Fibroblast of skin of abdomen (primary cell): ENCODE measurements at places on chromosomes 1 and 21.

- DNase-seq = no peak
Measured at GRCh38 chr1:36487906-36488305, 5.2 kb upstream of the CSF3R start.

- no peak for DNase-seq
Measured at GRCh38 chr1:57109247-57109646, 143.4 kb upstream of the C8B start.

DNA sequence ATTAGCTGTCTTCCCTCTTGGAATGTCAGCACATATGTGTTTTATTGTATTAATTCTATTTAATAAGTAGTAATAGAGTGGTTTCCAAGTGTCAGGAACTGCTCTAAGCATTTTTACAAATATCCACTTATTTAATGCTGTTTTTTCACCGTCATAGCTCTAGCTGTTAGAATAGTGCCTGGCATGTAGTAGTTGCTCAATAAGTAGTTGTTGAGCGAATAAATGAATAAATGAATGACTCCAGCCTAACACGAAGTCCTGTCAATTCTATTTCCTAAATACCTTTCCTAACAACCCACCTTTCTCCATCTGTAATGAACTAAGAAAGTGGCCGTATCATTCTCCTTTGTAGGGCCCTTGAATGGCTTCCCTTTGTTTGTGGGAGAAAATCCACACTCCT lies 312.5 kb downstream of the DISC1 start:
- no peak for DNase-seq

DNA sequence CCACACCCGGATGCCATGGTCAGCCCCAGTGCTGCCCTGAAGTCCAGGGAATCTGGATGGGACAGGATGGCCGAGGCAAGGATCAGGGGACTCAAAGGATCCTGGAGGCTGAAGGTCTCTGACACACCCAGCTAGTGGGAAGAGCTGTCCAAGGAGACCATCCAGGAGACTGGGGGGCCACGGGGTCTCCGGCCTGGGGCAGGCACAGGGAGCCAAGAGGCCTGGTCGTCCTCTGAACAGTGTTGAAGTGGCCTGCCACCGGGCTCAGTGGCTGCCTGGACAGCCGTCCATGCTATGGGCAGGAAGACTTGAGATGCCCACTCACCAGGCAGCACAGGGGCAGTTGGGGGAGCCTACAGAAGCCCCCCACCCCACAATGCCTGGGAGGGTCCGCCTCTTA lies 41.9 kb downstream of the MEGF6 start:
- DNase-seq = no peak

DNA sequence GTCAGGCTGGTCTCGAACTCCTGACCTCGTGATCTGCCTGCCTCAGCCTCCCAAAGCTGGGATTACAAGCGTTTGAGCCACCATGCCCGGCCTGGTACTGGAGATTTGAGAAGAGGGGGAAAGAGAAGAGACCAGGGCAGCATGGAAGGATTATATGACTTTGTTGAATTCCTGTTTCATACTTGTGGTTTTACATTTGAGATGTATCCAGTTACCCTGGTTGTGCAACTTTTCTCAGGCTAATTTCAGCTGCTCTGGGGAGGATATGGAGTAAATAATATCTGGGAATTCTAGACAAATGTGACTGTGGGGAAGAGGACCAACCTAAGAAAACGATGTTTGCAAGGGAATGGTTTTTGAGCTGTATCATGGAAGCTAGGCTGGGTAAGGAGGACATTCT lies 89.5 kb upstream of the GREM2 start:
- peak; percentile 89 for DNase-seq

- DNase-seq = no peak
Measured at GRCh38 chr1:228804640-228805413, 69.5 kb downstream of the RHOU start.

- DNase-seq = peak; percentile 45
Measured at GRCh38 chr1:185990565-185990964, 256.4 kb downstream of the HMCN1 start.

DNA sequence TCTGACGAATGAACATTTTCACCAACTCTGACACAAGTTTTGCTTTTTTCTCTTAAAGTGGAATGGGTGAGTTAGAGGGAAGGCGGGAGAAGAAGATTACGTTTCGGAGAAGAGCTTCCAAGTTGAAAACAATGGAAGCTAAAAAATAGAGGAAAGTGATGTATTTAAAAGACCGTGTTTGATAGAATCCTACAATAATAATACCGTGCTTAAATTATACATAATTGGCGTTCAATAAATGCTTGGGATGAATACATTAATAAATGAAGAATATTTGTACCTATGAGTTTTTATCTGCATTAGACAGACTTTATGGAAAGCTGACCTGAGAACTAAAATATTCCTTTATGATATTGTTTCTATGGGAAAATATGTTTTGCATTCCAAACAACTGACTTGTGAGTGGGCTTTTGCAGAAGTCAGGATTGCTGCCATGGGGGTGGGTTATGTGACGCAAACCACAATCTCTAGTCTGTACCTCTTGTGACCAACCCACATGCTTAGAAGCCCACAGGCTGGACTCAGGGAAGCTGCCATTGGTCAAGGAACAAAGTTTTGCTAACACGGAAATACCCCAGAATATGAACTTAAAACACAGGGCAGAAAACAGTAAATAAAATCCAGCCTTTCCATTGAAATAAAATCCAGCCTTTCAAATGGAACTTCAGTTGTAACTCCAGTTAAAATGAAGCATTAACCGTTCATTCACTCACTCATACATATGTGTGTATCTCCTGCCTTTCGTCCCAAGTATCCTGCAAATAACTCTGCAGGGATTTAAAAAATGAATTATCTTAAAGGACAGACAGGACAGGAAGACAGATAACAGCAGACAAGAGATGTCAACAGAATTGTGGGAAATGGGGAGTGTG lies 21.3 kb upstream of the ATF3 start:
- peak; percentile 67 for DNase-seq

DNA sequence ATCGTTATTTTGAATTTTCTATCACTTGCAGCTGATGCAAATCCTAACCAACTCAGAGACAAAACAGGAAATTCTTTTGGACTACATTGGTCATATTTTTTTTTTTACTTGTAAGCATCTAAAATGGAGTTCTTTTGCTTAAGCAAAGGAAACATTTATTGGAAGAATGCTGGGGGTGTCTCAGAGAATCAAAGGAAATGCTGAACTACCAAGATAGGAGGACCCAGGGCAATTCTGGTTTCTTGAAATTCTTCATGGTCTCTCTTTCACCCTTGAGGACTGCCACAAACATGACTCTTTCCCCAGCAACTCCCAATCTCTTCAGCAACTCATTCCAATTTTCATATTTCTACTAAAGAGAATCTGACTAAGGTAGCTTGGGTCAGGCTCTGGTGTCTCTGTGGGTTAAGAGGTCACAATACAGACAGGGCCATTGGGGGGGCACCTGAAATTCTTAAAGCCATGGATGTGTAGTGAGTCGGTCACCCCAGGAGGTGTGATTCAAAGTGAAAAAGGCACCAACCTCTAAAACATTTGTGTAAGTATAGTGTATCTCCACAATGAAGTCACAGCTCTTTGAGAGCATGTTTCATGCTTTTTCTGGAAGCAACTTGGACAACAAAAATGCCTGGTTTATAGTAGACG lies 171.1 kb upstream of the FGGY start:
- DNase-seq = peak; percentile 55

- DNase-seq = peak; percentile 7
Measured at GRCh38 chr1:22229379-22229778, 86.5 kb upstream of the WNT4 start.

GRCh38 chr1:95655321-95656020 lies 421.5 kb downstream of the RWDD3 start:
- DNase-seq = no peak

DNA sequence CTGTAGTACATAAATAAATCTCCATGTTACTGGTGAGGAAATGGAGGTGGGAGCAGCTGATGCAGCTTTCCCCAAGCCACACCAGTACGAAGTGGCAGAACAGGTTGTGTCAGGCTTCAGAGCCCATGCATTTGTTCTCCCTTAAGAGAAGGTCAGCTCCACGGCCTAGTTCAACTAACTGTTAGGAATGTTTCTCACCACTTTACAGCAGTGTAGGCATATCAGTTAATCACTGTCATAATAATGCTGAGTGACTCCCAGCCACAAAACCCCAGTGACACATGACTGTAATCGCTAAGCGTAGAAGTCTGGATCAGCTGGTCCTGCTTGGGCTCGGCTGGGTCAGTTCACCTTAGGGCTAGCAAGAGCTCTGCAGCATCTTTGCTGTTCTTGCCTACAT lies 90.4 kb downstream of the VPS26C start:
- DNase-seq = no peak

DNA sequence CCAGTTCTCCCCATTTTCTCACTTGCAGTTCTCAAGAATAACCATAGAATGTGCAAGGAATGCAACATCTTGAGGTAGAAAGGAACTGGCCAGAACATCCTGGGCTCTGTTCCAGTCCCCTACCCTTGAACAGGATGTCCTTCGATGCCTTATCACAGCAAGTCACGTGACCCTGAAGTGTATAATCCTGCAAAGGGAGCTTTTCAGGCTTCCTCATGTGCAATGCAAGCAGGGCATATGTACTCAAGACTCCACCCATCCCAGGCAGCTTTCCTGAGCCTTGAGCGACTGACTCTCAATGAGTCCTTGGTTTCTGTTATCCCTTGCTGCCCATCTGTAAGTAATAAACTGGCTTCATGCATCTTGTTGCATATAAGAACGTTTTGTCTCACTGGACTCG lies 311.0 kb downstream of the MRPL39 start:
- DNase-seq = no peak

DNA sequence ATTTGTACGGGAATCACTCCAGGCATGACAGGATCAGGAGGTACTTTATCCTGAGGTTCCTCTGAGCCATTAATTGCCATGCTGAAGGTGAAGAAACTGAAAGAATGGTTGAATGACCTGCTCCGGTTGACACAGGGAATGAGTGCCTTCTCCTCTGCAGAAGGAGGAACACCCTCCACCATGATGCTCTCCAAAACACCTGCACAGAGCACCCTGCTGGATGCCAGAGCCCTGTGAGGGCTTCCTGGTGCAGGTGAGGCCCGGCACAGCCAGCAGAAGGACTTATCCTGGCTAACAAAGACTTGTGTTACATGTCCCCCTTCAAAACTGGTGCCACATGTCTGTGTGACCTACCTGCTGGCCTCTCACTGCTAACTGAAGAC lies 14.3 kb upstream of the LBR start:
- no peak for DNase-seq

DNA sequence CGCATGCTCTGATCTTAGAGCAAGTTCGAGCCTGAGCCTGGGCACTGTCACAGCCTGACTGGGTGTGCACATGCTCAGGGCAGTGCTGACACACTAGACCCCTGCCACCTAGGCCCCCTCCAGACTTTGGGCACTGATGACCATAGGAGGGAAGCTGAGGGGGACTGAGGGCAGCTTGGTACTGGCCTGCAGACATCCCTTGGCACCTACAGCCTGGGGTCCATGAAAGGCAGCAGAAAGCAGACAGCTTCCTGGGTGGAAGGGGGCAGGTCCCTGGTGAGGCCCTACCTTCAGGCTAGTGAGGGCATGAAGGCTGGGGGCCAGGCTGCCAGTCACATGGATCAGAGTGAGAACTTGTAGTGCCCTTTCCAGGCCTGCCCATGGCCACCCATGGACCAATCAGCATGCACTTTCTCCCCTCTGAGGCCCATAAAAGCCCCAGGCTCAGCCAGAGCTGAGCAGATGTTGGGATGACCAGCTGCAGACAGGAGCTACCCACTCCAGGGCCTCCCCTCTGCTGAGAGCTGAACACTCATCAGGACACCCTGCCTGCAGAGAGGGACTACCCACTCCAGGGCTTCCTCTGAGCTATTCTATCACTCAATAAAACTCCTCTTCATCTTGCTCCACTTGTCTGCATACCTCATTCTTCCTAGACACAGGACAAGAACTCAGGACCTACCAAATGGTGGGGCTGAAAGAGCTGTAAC lies 680.8 kb downstream of the MATN1 start:
- DNase-seq = no peak
